ENCODE measurements at places on chromosomes 12 and 14.

GRCh38 chr12:3622822-3623690, 129.9 kb downstream of the CRACR2A start:
- DNase-seq, result no peak

DNA sequence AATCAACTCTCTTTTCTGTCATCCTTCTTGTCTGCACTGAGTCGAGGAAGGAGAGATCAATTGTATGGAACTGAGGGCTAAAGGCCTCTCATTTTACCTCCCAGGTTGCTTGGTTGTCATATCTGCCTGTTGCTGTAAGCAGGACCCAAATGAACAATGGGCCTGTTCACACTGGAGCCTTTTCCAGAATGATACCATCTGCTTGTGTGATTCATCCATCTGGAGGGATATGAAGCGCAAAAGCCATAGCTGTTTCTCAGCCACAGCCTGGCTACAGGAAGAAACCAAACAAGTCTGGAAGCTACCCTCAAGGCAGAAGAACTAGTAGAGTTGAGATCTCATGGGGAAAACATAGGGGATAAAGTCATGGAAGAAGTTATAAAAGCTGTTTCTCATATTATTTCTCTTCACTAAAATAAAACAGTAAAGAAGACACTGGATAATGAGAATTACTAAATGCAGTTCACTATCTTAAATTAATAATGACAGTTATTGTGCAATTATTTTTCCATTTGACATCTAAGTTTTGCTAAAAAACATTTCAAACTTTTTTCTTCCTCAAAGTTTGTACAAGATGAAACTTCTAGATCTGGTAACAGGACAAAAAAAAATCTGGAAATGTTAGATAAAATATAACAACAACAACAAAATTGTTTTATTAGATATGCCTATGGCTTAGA, 106.3 kb downstream of the SPTSSA start:
- no peak for DNase-seq

- no peak for DNase-seq
These were observed 9.5 kb downstream of the TRMT61A start for GRCh38 chr14:103538291-103539055.

- DNase-seq, result no peak
These were observed 301.3 kb upstream of the STXBP6 start for GRCh38 chr14:25351269-25351668.

DNA sequence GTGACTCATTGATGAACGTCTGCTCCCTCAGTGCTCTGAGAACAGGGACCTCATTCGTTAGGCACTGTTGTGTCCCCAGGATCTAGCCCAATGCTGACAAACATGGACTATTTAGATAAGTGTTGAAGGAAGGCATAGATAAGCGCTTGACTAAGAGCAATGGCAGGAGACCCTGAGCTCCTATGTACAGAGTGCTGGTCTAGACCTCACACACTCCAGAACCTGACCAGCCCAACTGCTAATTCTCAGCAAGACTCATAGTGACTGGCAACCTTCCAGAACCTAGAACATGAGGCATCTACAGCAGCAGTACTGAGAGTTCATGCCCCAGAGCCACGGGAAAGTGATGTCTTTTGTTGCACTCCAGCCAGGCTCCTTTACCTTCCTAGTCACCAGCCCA, 69.2 kb downstream of the CRACR2A start:
- DNase-seq, result no peak
